Stimulated activated CD8-positive, alpha-beta memory T cell treated with anti-CD3 and anti-CD28 coated beads, Interleukin-12 subunit alpha, Interleukin-12 subunit beta, amount 100 ng/mL, for 1 hour (primary cell): ENCODE measurements at places on chromosomes 11 and 22.

GRCh38 chr11:13252438-13252837 is 25.2 kb upstream of the BMAL1 start:
- no peak for DNase-seq

GRCh38 chr22:22362936-22363335 is 118.3 kb downstream of the VPREB1 start:
- DNase-seq: no peak

GRCh38 chr11:122311216-122311755 is 195.3 kb upstream of the BLID start:
- no peak for DNase-seq

- no peak for DNase-seq
Observed at GRCh38 chr11:2136209-2136951, 2.8 kb downstream of the IGF2 start.

DNA sequence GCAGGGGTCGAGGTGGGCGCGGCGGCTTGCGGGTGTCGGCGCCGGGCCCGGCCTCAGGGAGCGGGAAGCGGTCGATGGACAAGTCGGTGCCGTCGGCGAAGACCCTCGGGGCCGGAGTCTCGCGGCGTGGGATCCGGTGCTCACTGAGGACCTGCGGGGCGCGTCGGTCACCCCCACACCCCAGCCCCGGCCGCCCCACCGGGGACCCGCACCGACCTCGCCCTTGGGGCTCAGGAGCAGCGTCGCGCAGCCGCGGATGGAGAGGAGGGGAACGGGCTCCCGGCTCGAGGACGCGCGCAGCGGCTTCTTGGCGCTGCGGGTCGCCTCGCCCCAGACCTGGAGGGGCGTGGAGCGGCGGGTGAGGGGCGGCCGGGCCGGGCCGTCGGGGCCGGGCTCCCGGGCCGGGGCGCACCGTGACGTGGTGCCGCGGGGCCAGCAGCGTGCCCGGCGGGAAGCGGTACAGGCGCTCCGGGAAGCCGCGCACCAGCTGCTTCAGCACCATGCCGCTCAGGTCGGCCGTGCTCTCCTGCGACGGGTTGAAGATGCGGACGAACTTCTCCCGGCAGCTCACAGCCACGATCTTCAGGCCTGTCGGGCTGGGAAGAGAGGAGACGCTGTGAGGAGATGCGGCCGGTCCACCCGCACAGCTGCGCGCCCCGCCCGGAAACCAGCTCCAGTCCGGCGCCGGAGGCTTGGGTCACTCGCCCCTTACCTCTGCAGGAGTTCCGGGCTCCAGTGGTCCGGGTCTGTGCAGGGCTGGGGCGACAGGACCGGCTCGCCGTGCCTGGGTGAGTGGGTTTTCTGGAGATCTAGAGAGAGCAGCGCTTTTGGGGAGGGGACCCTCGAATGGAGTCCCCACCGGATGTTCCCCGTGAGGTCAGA is 4.5 kb downstream of the LMNTD2 start:
- no peak for DNase-seq

DNA sequence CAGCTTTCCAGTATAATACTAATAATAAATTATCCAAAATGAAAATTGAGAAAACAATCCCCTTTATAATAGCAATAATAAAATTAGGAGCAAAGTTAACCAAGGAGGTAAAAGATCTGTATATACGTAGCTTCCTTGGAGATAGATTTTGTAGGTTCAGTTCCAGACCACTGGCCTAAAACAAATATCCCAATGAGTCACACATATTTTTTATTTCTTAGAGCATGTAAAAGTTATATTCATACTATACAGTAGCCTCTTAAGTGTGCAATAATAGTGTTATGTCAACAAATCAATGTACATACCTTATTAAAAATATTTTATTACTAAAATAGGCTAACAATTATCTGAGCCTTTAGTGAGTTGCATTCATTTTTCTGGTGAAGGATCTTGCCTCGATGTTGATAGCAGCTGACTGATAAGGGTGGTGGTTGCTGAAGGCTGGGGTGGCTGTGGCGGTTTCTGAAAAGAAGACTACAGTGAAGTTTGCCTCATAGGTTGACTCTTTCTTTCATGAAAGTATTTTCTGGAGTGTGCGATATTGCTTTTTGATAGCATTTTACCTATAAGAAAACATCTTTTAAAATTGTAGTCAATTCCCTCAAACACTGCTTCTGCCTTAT is 178.5 kb downstream of the ARHGAP42 start:
- DNase-seq: no peak

GRCh38 chr11:67271541-67272284 is 5.4 kb downstream of the GRK2 start:
- no peak for DNase-seq

- DNase-seq: no peak
Observed at GRCh38 chr22:43364169-43364435, 20.9 kb upstream of the SCUBE1 start.

GRCh38 chr11:12715941-12716340 is 41.7 kb downstream of the TEAD1 start:
- no peak for DNase-seq

DNA sequence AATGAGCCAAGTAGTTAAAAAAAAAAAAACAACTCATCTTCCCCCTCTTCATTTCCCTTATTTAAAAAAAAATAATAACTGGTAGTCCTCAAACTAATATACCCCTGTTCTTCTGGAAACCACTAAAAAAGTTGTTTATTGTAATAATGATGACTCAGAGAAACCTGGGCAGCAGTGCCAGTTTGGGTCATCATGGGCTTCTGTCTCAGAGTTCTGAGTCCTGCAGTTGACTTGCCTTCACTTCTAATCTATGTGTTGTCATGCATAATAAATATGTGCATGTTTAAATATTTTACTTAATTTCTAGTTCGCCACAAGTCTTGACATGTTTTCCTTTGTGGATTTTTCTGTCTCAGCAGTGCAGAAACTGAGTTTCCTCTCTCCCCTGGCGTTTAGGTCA is 46.8 kb downstream of the PPP2R1B start:
- DNase-seq: no peak

- no peak for DNase-seq
Observed at GRCh38 chr22:49555526-49555925, 272.1 kb downstream of the BRD1 start.

- DNase-seq: no peak
Observed at GRCh38 chr11:93330446-93330984, at the start of gene DEUP1. DEUP1 (plus strand) TSS chr11:93330742; CDS start chr11:93332260, 1,518 bp downstream.

- no peak for DNase-seq
Observed at GRCh38 chr11:129224538-129224937, 32.4 kb upstream of the ARHGAP32 start.
